ENCODE measurements at places on chromosomes 4 and X.
A peak's percentile ranks its signal among the peaks of the same experiment; 100 is the strongest.

- no peak for DNase-seq
Observed at GRCh38 chr4:71396382-71396781, 57.6 kb downstream of the SLC4A4 start.

GRCh38 chr4:156538651-156539257 is 432.8 kb downstream of the PDGFC start:
- DNase-seq = peak; percentile 40

- no peak for DNase-seq
Observed at GRCh38 chr4:108693819-108694218, 43.4 kb downstream of the OSTC start.

GRCh38 chrX:154724993-154725756 is 25.7 kb downstream of the GAB3 start:
- no peak for DNase-seq

- DNase-seq = no peak
Observed at GRCh38 chr4:101019941-101020401, 327.4 kb downstream of the PPP3CA start.

- no peak for DNase-seq
Observed at GRCh38 chrX:134622056-134622812, 36.0 kb downstream of the PLAC1 start.

DNA sequence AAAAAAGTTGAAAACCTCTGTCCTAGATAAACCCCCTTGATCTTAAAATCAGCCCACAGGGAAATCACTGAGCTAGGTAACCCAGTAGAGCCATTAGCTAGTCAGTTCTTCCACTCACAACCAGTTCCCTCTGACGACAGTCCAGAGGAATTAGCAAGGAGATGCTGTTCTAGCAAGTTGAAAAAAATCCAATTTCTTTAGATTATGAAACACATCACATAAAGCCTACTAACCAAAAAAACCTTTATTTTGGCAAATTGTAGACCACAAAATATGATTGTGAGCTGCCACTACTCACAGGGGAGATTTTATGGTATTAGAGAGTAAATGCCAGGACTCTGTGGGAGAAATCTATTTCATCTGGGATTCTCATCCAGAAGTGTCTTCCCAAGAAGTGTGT is 22.6 kb downstream of the ADAMTS3 start:
- DNase-seq = no peak

DNA sequence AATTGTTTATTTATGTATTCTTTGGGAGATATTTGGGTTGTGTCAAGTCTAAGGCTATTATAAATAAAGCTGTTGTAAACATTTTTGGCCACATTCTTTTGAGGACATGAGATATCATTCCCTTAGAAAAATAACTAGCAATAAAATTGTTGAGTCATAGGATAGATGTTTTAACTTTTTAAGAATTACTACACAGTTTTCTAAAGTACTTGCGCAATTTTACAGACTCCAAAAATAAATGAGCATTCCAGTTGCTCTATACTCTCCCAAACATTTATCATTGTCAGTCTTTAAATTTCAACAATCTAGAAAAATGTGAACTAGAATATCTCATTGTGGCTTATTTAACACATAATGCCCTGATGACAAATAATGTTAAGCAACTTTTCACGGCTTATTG is 189.1 kb upstream of the ADGRL3 start:
- DNase-seq = no peak

DNA sequence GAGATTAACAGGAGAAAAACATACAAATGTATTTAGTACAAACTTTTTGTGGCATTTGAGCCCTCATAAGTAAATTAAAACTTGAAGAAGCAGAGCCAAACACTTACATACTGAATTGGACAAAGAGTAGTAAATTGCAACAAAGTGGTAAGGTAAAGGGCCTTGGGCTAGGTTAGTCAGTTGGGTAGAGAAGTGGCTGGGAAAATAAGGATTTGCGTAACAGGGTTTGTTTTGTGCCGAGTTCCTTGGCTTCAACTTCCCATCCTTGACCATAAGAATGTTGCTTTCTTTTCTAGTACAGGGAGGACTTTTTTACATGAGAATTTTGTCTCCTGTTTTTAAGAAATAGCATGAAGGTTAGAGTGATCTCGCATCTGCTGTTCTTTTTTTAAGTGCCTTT is 33.3 kb upstream of the DSPP start:
- DNase-seq = no peak

DNA sequence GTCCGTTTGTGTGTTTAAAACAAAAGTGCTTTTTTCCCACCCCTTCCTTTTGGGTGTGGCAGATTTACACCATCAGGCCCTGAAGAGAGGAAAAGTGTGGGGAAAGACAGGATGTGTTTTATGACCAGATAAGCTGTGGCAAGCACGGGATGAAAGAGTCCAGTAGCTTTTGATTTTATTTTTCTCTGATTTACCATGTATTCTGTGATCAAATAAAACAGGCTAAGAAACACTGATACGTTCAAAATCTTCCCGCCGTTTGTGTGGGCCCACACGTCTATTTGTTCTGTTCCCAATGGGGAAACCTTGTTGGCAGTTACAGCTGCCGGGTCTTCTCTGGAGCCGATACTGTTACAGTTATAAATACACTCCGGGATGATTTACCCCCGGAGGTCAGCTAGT is 10.8 kb downstream of the LRP2BP start:
- DNase-seq = peak; percentile 61

DNA sequence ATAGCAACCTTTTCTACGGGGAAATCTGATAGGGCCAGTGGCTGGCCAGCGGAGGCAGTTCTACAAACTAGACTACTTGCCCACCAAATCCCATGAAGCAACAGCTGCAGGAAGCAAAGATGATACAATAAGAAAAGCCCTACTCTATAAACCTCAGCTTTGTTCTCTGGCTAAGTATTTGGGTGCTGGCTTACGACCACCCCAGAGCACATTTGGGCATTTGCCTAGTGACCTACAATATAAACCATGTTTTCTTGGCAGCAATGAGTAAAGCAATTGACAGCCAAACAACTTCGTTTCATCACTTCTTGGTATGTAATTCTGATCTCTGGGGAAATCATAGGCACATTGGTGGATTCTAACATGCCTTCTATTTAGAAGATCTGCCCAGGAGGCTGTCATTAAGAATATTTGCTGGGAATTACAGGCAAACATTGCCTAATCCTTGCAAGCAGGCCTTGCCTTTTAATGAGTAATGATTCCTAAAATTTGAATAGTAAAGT is 7.5 kb upstream of the LHFPL1 start:
- DNase-seq = no peak

GRCh38 chr4:172708184-172708583 is 460.4 kb upstream of the GALNT7 start:
- DNase-seq = peak; percentile 84

GRCh38 chr4:41144812-41145211 is 69.5 kb downstream of the APBB2 start:
- no peak for DNase-seq

DNA sequence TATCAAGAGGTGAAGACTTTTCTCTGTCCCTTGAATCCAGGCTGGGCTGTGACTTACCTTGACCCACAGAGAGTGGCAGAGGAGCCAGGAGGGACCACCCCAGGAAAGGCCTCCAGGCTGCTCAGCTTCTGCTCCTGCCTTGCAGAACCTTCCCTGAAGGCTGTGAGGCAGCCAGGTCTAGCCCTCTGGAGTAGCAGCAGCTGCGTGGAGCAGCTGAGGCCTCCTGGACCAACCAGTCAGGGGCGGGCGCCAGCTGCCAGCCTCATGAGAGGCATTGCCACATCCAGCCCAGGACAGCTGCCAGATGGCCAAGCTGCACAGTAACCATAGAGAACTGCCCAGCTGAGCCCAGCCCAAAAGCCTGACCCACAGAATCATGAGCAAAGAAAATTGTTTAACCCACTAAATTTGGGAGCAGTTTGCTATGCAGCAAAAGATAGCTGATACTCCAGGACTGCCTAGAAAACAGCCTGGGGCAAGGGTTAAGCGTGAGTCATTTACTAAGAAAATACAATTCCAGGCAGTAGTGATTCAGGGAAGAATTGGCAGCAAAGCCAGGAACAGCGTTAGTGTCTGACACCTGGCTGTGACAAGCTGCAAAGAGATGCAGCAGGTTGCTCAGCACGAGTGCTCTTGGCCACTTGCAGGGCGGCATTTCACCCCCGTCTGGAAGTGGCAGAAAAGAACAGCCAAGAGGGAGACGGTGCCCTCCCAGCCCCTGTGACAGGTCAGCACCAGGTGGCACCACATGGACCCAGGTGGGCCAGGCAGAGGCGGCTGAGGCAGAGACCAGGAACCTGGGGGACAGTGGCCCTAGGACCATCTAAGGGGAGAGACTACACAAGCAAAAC is 14.7 kb upstream of the PDE6B start:
- DNase-seq = no peak

- DNase-seq = no peak
Observed at GRCh38 chr4:153519687-153520086, 53.5 kb downstream of the TMEM131L start.

- DNase-seq = no peak
Observed at GRCh38 chrX:39439906-39440798, 638.9 kb downstream of the MID1IP1 start.

GRCh38 chr4:169604131-169604900 is 8.1 kb downstream of the NEK1 start:
- DNase-seq = no peak

DNA sequence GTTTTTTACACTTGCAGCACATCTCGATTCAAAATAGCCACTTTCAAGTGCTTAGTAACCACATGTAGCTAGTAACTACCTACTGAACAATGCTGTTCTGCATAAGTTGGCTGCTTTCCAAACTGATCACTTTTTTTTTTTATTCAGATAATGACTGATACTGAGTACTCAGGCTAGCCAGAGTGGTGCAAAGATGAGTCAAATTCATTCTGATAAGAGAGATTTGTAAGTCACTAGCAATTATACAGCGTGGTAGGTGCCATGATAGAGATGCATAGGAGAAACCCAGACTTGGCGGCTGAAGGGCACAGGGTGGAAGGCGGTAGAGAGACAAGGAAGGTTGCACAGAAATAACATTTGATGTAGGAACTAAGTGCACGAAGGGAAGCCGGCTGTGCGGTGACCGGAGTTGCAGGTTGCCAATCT is 357 bp upstream of the IGBP1 start:
- DNase-seq = peak; percentile 71

DNA sequence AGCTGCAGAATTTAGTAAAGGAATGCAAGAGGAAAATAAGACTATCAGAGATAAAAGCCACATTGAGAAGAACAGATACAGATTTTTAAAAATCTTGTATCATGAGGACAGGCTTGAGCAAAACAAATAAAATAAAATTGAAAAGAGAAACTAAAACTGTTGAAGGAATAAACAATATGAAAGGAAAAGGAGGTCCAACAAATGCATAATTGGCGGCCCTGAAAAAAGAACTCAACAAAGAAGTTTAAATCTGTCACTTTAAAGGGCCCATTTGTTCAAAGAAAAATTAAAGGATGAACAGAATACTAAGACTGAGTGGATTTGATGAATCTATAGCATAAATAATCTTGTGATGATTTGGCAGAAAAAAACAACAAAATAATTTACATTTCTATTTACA is 36.5 kb downstream of the TMPRSS11B start:
- DNase-seq = no peak

GRCh38 chr4:120801137-120801758 is 121.3 kb downstream of the PRDM5 start:
- no peak for DNase-seq

GRCh38 chr4:117957571-117957970 is 76.7 kb upstream of the NDST3 start:
- DNase-seq = no peak

- no peak for DNase-seq
Observed at GRCh38 chrX:91311969-91312368, 122.7 kb upstream of the PABPC5 start.

DNA sequence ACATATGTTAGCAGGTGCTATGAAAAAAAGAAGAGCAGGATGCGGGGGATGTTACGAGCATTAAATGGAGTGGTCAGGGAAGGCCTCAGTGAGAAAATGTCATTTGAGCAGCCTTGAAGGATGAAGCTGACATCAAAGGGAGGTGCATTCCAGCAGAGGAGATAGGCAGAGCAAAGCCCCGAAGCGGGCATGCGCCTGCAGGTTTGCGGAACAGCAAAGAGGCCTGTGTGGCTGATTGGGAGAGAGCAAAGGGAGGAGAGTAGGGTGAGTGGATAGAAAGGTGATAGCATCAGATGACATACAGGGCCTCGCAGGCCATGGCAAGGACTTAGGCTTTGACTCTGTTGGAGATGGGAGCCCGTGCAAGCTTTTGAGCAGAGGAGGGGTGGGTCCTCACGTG is 95.4 kb upstream of the GPR50 start:
- DNase-seq = no peak

- no peak for DNase-seq
Observed at GRCh38 chr4:151323667-151324066, 1.7 kb downstream of the SH3D19 start.

DNA sequence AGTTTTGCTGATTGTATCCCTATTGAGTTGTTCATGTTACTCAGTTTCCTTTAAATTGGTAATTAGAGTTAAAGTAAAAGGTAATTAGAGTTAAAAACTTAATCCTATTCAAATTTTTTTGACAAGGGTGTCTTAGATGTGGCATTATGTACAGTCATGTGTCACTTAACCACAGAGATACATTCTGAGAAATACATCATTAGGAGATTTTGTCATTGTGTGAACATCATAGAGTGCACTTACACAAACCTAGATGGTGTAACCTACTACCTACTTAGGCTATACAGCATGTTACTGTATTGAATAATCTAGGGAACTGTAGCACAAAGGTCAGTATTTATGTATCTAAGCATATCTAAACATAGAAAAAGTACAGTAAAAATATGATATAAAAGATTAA is 39.2 kb downstream of the BEX3 start:
- DNase-seq = no peak

- no peak for DNase-seq
Observed at GRCh38 chr4:124018383-124019317, 622.1 kb downstream of the SPRY1 start.

- DNase-seq = no peak
Observed at GRCh38 chr4:138565576-138565975, 323.4 kb upstream of the SLC7A11 start.

DNA sequence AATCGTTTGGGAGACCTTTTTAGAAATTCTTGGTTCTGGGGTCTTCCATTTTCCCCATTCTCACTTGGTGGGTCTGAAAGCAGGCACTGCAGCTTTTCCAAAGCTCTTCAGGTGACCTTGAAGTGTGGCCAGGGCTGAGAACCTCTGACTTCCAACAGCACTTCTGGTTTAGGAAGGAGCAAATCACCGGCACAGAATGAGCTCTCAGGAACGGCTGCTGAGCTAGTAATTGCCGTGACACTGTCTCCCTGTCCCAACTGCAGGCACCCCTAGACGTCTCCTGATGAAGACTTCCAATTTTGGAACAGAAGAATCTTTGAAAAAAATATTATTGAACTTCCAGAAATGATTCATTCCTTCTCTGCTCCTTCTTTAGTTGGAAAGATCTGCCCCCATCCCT is 31.3 kb downstream of the CD38 start:
- no peak for DNase-seq

- no peak for DNase-seq
Observed at GRCh38 chr4:119313237-119313636, 8.7 kb downstream of the FABP2 start.

All from NCI-H748 treated with DMSO at 0.1 percent for 48 hours (cell line).